ENCODE measurements at places on chromosomes 11 and 22.

DNA sequence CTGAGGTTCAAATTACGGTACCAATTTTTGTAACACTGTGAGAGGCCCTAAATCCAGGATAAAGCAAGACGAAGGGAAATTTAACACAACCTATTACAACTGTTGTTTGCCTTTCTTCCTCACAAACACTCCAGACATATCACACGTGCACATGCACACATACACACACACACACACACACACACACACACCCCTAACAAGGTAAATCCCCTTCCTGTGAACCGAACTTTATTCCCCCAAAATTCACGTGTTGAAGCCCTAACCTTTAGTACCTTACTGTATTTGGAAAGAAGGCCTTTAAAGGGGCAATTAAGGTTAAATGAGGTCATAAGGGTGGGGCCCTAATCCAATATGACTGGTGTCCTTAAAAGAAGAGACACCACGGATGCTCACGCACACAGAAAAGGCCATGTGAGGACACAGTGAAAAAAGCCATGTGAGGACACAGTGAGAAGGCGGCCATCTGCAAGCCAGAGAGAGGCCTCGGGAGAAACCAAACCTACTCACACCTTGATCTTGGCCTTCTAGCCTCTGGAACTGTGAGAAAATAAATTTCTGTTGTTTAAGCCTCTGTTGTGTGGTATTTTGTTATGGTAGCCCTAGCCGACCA lies 1.8 kb downstream of the SERGEF start:
- DNase-seq: no peak

- no peak for DNase-seq
Measured at GRCh38 chr11:73312851-73313327, 4.8 kb downstream of the ARHGEF17 start.

DNA sequence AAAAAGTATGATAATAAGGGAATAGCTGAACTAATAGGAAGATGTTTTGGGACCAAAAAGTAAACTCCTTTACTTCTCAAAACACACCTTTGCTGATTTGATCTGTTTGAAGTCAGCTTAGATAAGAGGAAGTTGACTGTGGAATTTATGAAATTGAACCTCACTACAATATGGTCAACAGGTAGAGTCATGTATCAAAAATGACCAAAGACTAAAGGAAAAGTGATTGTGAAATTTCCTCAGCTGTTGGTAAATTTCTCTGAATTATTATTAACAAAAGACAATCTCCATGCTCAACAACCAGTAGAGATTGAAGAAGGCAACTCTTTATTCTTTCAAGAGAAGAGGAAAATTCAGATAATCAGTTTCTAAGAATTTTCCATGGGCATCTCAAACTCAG lies 826.5 kb downstream of the KCNA4 start:
- no peak for DNase-seq

DNA sequence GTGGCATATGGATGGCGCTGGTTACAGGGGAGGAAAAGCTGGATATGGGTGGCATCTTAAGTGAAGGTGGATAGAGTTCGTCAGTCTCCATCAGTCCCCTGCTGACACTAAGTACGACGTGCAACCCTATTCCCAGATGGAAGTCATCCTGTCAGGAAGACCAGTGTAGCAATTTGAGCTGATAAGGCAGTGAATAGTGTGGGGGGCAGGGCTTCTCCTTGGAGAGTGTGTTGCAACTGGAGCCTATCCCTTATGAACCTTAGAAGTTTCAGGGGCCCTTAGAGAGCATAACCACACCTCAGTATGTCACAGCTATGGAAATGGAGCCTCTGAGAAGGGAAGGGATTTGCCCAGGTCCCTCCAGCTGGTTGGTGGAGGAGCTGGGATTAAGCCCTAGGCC lies 36.1 kb upstream of the ANKK1 start:
- DNase-seq: no peak

DNA sequence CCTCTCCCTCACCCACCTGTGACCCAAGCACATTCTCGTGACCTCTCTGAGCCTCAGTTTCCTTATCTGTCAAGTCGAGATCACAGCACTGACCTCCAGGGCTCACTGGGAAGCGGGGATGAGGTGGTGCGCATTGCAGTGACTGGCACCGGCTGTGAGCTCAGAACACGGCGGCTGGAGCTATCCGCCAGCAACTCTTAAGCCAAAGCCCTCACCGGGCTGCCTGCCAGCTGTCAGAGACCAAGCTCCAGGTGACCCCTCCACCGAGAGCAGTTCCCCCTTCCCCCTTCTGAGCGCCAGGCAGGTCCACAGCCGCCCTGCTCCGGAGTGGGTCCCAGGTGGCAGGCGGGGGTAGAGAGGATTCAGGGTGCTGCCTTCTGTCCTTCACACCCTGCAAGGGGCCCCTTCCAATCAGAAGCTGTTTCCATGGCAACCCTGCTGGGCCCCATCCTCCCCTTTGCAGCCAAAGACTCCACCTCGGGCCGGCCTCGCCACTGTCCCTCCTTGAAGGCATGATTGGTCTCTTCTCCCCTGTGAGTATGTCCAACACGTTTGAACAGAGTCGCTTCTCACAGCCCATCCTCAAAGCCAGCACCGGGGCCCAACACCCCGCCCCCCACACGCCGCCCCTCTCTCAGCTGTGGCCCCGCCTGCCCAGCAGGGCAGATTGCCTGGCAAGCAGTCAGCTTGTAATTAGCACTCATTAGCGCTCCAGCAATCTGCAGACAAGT lies 98.7 kb downstream of the WNT7B start:
- no peak for DNase-seq

DNA sequence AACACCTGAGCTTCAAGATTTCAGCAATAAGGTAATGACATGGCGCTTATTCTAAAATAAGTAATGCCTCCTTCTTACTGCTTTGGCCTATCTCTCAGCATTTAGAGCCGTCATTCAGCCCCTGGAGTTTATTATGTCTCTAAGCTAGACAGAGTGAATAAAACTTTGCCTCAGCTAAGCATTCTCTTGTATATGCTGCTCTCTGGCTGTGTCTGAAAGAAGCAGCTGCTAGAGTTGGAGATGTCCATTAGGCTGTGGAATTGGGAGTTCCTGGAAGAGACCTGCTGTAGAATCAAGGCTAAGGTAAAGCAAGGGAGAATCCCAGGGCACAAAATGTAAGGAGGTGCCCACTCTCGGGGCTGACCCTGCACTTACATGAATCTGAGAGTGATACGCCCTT lies 35.5 kb upstream of the TTC12 start:
- DNase-seq: no peak

DNA sequence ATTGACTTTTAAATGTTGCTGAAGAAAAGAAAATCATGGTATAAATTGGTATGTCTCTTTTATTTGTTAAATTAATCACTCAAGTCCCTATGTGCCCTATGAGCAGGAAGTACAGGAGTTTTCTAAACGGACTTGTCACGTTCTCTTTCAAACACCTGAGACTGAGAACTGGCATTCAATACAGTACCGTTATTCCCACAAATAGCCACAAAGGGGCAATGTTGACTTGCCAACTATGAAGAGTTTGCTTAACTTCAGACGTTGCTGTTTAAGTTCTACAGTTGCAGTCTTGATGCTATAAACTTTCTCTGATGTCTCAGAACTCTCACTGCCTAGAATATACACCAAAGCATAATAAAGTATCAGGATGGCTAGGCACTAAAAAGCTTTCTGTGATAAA lies 7.6 kb downstream of the OR56A1 start:
- DNase-seq: peak; percentile 81

DNA sequence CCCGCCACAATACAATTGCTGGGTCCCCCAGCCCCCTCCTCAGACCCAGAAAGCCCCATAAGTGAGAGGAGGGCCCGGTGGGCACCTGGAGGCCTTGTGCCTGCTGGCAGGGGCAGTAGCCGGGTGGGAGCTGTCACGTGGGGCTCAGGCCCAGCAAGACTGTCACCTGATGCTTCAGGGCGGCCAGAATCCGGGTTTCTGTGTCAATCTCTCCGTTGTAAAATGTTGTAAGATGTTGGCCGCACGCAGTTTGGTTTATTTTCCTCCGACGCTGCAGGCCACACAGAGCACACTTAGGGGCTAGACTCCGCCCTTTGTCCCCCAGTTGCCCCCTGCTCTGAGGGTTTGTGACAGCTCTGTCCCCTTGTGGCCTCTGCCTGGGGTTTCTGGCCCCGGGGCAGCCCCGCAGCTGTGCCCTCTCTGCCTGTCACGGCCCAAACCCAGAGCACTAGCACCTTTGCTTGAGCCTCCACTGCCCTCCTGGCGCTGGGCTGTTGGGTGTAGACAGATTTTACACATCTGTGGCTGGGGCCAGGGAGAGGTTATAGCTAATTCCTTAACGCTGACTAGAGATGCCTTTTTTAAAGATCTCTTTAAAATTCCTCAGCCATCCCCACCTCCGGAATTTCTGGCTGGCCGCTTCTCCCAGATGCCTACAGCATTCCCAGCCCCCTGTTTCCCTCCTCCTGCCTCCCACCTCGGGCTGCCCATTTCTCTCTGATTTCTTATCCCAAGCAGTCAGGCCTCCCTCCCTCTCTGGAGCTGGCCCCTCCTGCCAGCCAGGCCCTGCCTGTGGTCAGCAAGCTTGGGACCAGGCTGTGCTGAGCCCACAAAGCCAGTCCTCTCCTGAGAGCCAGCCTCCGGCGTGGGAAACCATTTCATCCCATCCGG lies 3.2 kb upstream of the PRR5 start:
- DNase-seq: no peak

DNA sequence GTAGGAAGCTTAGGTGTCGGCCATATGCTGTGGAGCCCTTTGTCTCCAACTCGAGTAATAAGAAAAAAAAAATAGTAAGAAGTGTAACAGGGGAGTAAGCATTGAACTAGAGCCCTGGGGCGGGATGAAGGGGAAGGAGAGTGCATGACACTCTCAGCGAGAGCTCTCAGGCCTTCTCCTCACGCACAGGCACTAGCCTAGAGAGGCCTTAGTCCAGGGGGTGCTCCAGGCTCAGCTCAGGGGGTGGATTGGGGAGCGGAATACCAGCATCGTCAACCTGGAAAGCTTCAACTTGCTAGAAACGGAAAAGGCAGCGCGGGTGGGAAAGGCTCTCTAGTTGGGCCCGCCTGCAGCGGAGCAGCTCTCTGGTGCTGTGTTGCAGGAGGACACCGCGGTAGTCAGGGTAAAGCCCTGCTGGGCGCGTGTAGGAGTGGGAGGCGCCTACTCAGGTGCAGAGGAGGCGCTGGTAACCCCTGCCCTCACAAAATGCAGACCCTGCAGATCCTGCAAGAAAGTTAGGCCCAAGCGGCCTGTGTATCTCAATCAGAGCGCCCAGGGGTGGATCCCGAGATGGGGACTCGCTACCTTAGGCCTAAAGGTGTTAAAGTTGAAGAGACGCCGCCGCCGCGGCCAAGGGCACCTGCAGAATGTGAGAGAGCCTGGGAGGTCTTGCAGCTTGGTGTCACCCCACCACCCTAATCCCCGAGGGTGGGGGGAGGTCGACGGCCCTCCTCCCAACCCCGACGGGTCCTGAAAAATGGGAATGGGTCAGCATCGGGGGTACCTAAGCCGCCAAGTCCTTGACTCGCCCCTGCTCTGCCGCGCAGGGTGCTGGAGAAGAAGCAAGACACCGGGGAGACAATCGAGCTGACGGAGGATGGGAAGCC lies 2.8 kb downstream of the SLC17A6 start:
- no peak for DNase-seq

DNA sequence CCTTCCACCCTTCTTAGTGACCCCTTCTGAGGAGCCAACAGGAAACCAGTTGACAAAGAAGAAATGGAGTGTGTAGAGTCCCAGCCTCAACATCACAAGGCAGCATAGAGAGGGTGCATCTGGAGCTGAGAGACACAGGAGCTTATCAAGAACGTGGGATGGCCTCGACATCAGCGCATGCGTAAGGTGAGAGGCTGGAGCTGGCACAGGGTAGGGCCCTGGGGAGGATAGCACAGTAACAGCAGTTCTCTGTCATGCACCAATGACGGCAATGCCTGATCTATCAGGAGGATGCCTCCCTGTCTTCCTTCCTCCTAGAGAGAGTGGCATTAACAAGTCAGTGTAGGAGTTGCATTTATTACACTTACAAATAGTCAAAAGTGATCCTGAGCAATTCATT lies 426.1 kb downstream of the NTM start:
- no peak for DNase-seq

- DNase-seq: no peak
Measured at GRCh38 chr22:44423556-44424358, 74.3 kb downstream of the RTL6 start.

- peak; percentile 90 for DNase-seq
Measured at GRCh38 chr11:105100206-105100605, 39.4 kb downstream of the CARD18 start.

DNA sequence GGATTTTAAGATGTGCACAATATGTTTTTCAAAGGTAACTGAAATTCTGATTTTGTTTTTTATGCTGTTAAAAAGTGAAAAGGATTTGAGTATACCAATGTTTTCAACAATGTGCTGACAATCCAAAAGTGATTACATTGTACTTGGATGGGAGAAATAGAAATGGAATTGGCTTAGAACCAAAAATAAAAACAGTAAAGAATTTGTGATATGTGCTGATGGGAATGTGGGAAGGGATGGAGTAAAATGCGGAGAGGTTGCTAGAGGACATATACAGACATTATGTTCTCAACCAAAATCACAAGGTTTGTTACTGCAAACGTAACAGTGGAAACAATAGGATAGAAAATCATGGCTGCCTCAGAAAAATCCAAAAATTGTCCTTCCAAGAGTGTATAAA lies 279.3 kb upstream of the TENM4 start:
- no peak for DNase-seq

DNA sequence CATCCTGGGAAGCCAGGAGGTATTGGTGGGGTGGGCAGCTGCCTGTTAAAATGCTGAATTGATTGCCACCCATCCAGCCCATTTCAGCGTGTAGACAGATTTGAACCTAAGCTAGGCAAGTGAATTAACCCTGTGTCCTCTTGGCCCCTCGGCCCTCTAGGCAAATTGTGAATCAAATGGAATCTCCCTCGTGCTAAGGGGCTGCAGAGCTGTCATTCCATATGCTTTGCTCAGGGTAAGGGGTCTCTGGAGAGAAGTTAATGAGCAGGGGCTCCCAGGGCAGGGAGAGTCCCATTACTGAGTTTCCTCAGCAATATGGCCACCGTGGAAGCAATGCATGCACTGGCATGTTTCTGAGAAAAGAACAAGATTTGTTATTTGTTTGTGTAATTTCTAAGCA lies 117.7 kb upstream of the RCN1 start:
- DNase-seq: no peak

GRCh38 chr22:49227670-49228069 lies 600.0 kb downstream of the BRD1 start:
- no peak for DNase-seq

DNA sequence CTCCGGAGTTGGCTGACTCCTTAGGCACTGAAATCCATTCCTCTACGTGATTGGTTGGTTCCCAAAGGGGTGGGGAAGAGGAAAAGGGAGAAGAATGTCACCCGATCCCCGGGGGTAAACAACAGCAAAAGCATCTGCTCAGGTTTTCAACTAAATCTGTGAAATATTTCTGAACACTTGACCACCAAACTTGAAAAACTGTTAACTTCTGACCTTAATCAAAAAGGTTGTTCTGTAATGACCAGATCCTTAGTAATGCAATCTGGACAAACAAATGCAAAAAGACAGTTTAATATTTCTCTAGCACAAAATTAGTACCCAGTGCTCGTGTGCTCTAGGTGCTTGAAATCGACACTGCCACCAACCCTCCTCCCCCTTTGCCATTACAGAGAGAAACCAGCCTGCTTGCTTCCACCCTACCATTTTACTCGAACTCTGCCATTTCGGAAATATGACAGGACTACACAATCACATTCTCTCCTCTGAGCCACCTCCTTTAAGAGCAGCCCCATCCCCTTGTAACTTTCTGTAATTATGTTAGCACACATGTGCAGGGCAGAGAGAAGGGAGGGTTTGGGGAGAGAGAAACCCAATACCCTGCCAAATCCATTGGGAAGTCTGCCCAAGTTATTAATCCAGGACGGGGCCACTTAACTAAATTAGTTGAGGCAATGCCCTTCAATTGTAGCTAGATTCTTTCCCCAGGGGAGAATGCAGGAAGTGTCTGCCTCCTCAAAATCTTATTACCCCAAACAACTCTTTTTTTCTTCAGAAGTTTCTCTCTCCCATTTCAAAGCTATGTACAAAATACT lies 113.8 kb downstream of the RBFOX2 start:
- DNase-seq: peak; percentile 82
